GM12864 (cell line): ENCODE measurements at places on chromosomes 11 and 22.

DNA sequence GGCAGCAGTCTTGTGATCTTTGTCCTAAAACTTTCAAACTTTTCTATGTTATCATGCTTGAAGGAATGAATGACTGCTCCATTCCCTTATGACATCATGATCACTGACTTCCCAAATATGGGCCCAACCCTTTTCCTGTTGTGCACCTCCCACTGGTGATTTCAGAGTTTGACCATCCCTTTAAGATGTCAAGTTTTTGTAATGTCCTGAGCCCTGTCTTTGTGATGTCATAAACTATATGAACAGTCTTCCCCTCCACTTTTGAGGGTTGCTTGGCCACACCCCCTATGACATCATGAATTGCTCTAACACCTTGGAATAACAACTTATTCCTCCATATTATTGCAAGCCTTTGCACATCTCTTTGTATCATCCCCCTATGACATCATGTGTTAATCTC, 16.5 kb upstream of the NUCB2 start:
- DNase-seq: no peak

DNA sequence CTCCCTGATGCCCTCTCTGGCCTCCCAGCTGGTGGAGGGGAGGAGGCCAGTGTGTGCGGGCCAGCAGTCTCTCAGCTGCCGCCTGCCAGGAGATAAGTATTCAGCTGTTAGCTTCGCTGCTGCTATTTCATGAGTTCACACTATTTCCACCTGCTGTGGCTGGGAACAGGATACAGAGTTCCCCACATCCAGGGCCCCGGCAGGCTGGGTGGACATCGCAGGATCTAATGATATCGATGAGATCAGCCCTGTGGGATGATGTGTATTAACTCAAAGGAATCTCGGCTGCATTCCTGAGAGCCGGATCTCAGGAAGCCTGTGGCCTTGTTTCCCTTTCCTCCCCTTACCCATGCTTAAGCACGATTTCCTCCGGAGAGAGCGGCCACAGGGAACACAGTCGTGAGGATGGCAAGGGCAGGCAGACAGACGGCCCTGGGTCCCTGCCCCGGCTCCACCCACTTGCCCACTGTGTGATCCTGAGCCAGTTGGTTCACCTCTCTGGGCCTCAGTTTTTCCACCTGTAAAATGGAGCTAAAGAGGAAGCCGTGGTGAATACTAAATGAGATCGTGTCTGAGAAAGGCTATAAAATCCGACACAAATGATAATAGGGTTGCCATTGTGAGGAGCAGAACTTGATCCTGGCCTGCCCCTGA, 6.5 kb upstream of the PVALB start:
- DNase-seq: no peak

- no peak for DNase-seq
These were observed 128.0 kb downstream of the MPPED1 start for GRCh38 chr22:43539572-43540528.

- no peak for DNase-seq
These were observed 1.3 kb downstream of the EIF3M start for GRCh38 chr11:32584921-32585320.

DNA sequence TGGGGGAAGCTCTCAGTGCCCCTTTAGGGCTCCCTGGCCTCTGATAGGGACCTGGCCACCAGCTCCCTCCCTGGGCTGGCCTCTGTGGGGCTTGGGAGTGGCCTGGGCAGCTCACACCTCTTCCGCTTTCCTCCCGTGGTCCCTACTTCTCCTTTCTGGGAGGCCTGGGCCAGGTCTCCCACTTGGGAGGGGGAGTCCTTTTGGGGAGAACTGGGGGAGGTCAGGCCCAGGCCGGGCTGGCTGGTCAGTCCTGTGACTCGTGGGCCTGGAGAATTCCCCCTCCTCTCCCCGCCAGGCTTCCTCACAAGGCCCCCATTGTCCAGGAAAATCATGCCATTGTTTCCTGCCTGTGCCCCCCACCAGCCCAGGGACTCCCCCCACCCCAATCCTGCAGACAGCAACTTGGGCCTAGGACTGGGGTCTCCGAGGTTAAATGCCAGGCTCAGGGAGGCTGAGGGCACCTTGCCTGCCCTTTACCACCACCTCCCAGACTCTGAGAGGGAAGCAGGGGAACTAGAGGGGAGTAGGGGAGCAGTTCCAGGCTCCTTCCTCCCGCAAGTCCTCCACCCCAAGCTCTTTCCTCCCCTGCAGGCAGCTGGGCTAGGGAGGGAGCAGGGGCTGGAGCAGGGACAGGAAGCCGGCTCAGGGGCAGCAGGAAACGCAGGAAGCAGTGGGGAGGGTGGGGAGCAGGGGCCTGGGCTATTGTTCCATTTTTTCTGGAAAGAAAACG, 2.8 kb downstream of the MAP3K11 start:
- no peak for DNase-seq

DNA sequence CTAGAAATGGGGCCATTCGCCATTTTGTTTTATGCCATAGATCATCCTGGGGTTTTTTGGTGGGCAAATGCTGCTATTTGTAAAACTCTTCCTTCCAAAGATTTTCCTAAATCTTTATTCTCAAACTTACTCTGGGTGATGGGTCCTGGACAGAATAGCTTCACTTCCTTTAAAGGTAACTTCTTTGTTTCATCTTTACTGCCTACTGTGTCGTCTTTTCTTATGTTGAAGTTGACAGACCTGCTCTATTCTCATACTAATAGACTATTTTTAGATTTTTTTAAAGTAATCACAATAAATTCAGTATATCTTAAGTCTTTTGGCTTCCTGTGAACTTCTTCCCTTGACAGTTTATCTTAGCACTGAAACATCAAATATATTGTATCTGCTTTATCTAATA, 98.6 kb downstream of the YAP1 start:
- DNase-seq: no peak

DNA sequence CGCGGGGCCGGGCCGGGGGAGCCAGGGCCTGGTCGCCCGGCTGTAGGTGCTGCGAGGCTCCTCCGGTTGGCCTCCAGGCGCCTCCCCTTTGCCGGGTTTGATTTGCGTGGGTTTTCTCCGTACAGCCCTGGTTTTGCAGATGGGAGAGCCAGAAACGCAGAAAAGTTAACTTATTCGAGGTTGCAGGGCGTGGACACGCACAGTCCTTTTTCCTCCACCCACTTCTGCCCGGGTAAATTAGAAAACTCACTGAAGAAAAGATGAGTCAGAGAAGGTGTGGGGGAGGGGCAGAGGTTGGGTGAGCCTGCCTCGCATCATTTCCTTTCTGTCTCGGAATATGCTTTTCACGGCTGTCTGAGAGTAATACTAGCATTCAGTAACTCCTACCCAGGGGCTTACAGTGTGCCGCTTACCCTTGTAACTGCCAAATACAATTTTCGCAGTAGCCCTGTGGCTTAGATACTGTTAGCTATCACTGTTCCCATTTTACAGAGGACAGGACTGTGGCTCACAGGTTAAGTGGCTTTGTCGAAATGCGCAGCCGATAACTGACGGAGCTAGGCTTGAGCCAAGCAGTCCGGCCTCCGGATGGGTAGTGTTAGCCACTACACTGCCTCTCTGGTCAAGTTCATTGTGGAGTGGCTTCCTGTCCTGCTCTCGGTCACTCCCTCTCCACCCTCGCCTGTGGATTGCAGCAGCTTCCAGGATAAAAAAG, 812 bp downstream of the FADD start:
- DNase-seq: peak; percentile 49

- no peak for DNase-seq
These were observed 80.5 kb upstream of the ADSL start for GRCh38 chr22:40265783-40266182.

GRCh38 chr11:124402326-124402922, 3.6 kb upstream of the OR8B3 start:
- peak; percentile 10 for DNase-seq

DNA sequence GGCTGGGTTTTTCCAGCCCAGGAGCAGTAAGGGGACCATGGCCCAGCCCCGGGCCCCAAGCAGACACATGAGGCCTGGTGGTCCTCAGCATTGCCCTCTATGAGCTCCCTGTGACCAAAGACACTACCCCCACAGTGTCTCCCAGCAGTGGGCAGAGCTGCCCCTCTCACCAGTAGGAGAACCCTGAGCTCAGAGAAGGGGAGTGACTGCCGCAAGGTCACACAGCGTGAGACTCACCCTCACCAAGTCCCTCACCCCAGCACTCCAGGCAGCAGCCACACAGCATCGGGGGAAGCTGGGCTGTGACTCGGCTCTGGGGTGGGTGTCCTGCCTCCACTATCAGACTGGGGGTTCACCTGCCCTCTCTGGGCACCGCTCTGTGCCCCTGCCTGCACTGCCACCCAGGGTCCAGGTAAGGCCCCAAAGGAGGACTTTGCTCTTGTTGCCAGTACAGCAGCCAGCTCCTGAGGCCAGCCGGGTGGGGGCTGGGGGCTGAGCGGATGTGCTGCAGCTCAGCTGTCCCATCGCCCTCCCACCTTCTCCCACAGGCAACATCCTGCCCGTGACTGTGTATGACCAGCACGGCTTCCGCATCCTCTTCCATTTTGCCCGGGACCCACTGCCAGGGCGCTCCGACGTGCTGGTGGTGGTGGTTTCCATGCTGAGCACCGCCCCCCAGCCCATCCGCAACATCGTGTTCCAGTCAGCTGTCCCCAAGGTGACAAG, 7.9 kb upstream of the SH3BP1 start:
- DNase-seq: no peak

GRCh38 chr22:49906071-49906798, 12.0 kb downstream of the ALG12 start:
- no peak for DNase-seq

- DNase-seq: no peak
These were observed 128.9 kb downstream of the DBX1 start for GRCh38 chr11:20031155-20032001.

GRCh38 chr11:11347592-11347991, 5.5 kb downstream of the CSNK2A3 start:
- DNase-seq: no peak

DNA sequence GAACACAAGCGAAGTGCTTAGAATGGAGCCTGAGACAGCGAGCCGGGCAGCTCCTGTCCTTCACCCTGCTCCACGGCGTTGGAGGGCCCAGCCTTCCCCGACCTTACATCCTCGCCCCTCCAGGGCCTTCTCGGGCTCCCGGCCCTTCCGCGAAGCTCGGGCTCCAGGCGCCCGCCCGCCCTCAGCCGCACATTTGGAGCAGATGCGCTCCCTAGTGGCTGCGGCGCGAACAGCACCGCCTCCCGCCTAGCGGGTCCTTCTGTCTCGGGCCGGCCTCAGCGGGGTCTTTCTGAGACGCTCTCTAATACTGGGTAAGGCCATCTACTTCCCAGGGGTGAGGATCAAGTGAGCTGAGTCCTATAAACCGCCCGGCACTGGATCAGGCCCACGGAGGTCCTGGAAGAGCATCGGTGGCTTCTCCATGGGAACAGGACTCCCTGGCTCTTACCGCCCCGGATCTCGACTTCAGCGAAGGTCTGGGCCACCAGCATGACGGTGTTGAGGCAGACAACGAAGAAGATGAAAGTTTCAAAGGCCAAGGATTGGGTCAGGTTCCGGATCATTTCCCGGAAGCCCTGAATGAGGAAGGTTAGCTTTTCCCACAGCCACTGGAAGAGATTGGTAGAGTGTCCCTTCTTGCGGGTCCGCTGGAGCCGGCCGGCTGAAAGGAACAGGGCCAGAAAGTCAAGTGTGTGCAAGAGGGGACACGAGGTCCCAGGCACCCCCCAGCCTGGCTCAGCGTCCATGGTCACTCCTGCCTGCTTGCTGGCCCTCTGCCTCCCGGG, 3.7 kb downstream of the CATSPER1 start:
- no peak for DNase-seq

DNA sequence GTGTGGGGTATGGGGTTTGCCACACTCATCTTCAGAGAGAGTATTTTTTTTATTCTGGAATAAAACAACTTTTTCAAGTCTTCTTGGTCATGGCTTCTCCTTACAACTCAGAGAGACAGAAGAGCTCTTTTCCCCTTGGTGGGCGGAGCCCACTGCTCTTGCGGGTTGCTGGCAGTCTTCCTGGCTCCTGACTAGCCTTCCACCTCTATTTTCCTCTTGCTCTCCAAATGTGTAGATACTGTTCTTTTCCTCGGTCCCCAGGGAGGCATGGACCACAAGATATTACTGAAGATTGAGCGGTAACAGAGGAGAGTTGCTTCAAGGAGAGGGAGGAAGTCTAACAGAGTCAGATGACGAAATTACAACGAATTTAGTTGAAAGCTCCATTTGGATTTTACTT, 210.6 kb downstream of the NTM start:
- no peak for DNase-seq

DNA sequence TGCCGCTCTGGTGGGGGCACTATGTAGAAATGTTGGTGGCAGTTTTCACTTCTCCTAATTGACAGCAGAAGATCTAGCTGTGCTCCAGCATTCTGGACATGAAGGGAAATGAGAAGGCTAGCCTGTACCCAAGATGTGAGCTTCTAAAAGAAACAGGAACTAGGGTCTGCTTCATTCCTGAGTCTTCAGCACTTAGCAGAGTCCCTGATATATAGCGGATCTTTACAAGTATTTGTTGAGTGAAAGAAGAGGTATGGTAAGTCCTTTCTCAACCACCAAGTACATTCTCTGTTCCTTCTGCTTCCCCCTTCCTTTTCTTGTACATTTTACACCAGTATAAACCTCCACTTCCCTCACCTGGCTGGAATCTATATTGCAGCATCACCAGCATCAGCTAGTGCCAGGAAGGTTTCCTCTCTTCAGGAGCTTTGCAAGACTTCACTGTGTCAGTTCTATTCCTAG, 408.3 kb upstream of the CADM1 start:
- DNase-seq: no peak

DNA sequence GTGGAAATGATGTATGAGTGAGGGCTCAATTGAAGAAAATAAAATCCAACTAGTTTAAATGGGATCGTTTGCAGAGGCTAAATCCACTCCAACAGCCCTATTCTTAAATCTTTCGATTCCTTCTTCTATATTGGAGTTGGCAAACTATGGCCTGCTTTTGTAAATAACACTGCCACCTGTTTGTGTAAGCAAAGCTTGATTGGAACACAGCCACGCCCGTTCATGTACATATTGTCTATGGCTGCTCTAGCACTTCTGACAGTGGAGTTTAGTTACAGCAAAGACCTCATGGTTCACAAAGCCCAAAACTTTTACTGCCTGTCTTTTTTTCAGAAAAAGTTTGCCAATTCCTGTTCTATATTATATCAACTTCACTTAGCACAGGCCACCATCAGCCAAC, 40.6 kb upstream of the RCN1 start:
- no peak for DNase-seq

- no peak for DNase-seq
These were observed 110.9 kb upstream of the BLID start for GRCh38 chr11:122226810-122227379.

DNA sequence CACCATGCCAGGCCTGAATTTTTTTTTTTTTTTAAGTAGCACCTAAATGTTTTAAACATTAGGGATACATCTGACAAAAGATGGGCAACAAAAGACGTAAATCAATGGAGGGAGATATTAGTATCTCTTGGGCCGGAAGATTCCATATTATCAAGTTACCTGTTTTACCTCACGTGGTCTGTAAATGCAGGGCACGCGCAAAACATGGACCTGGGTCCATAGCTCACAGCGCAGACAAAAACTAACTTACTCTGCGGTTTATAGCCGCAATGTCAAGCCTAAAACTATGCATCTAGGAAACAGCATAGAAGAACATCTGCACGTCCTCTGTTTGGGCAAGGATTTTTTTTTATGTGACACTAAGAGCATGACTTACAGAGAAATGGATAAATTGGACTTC, 31.5 kb upstream of the PANX2 start:
- no peak for DNase-seq
